CD4-positive, alpha-beta T cell treated with Interferon gamma for 1 hour (primary cell): ENCODE measurements at places on chromosomes 16 and 17.

DNA sequence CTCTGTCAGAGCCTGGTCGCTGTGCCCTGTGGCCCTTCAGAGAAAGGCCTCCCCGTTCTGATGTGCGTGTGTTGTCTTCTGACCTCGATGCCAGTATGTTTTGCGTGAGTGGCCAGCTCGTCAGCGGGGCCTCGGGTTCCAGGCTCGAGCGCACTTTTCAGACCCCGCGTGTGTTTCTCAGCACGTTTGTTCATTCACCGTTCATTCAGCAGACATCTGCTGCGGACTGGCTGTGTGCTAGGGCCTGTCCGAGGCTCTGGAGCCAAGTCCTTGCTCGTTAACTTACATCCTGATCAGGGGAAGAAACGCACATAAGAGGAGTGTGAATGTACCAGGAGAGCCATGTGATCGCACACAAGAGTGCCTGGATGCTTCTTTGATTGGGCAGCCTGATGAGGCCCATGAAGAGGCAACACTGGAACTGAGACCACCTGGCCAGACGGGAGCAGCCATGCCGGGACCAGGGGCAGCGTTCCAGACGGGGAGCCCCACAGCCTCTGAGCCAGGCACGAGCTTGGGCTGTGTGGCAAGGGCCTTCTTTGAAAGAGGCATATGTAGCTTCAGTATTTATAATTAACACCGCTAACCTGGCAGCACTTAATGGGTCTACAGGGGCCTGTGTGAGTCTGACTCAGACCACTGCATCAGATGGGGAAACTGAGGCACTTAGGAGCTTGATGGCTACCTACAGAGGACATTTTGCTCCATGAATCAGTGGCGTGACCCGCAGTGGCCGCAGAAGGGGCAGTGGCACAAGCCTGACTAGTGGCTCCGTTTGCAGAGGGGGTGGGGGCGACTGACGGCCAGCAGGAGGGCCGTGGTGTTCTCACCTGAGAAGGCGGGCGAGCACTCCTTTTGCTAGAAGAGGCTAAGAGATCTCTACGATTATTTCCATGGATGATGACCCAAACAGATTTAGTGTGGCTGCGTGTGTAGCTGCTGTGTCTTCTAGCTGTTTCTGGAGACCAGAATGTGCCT, 187.9 kb upstream of the CHMP6 start:
- no peak for DNase-seq

DNA sequence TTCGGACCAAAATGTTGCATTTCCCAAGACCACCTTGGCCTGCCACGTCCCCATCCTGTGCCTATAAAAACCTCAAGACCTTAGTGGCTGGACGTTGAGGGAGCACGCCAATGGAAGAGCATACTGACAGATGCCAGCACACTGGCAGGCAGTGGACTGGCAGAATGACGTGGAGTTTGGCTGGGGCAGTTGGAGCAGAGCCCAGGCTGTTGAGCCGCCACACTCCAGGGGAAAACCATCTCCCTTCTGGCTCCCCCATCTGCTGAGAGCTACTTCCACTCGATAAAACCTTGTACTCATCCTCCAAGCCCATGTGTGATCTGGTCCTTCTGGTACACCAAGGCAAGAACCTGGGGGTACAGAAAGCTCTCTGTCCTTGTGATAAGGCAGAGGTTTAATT, 494.1 kb downstream of the CDH11 start:
- no peak for DNase-seq

GRCh38 chr17:77444984-77445759, 304.4 kb downstream of the SEC14L1 start:
- DNase-seq = peak; percentile 87

DNA sequence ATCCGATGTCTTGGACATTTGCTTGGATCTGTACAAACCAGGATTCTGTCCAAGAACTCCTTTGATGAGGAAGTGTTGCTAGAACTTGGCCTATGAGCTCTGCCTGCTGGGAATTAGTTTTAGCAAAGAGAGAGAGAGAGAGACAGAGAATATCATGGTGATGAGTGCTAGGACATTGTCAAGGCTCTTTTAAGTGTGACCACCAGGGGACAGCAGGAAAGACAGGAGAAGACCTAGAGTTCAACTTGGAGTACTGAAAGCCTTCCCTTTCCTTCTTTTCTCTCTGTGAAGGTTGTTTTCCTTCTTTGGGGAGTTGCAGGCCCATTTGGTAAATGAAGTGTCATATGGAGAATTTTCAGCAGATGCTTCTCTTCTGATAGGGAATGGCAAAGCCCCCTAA, 389.2 kb upstream of the HSBP1 start:
- no peak for DNase-seq

- DNase-seq = no peak
Observed at GRCh38 chr16:74460542-74460941, 39.3 kb upstream of the CLEC18B start.

DNA sequence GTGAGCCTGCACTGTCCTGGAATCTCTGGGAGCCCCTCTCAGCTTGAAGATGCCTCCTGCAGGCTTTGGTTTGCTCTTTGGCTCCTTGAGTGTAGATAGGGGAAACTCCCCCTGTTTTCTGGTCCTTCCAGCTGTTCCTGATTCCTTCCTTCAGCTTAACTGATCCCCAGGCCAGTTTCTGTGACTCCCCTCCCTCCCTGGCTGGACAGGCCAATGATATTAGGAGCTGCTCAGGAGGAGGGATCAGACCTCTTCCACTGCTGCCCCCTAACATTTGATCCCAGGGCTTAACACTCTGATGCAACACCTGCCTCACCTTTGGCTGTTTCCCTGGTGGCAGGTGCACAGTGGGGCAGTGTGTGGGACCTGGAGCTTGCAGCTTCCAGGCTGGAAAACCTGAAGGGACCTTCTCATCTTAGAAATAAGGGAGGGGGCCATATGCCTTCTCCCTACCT, at the start of gene TAC4:
Gene TAC4, minus strand, starts transcription at position 51 of the 455 bp plus-strand sequence. CDS start 52 bp downstream, outside the sequence.
- no peak for DNase-seq

DNA sequence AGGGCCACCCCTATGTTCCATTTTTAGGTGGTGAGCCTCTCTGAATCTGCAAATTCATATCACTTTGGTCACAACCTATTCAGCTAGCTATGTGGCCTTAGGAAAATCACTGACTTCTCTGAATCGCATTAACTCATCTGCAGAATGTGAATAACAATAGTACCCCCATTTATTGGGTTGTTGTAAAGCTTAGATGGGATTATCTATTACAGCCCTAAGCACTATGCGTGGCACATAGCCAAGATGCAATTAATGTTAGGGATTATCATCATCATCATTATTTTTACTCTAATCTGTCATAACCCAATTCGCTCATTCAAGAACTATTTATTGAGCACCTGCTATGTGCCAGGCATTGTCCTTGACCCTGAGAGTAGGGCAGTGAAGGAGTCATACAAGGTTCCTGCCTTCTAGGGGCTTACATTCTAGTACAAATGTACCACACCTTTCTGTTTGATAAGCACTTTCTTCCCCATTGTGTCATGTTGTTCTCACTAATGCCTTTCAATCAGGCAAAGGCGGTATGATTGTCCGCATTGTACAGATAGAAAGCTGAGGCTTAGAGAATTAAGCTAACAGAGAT, 38.5 kb downstream of the CHD9 start:
- DNase-seq = no peak

DNA sequence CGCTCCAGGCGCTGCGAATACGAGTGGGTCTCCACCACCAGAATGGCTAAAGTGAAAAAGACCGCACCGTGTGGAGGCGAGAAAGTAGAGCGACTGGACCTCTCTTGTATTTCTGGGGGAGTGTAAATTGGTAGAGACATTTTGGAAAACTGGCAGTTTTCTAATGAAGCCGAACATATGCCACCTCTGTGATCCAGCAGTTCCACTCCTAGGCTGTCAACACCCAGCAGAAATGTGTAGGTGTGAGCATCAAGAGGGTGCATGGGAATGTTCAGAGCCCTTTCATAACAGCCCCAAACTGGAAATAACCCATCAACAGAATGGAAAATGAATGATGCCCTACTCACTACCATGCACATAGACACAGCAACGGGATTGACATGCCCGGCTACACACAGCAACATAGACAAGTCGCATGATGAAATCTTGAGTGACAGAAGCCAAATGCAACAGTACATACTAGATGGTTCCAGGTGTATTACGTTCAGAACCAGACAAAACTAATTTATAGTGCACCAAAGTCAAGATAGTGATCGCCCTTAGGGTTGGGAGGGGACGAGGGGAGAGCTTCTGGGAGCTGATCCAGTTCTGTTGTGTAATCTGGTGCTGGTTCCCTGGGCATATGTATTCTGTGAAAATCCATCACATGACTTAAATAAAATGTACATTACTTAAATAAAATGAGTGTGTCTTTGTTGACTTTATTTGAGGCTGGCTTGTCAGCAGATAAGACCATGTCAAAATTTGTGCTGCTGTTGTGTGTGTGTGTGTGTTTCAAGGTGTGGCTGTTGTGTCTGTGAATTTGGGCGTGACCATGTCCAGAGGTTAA, 877 bp upstream of the BCL7C start:
- no peak for DNase-seq

- DNase-seq = no peak
Observed at GRCh38 chr16:52552643-52553042, 5.7 kb upstream of the TOX3 start.

DNA sequence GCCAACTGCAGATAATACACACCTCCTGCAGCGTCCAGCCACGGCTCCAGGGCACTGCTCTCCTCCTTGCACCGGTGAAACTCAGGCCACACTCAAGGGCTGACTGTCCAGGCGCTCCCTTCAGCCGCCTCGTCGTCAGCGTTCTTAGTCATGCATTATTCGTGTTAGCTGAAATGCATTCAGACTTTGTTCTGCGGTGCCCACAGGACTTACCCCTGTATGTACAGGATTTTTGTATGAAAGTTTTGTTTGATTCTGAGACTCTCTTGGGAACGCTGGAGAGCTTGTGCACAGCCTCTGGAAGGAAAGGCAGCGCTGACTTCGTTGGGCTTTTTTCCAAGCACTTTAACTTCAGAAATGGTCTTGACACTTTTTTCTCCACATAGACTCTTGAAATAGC, 22.1 kb downstream of the CIBAR2 start:
- no peak for DNase-seq

GRCh38 chr17:15742051-15742795, 10.1 kb downstream of the TBC1D26 start:
- DNase-seq = no peak

GRCh38 chr17:4184811-4185210, 41.8 kb downstream of the CYB5D2 start:
- DNase-seq = no peak

GRCh38 chr16:86431540-86431939, 78.8 kb upstream of the FOXF1 start:
- DNase-seq = no peak

DNA sequence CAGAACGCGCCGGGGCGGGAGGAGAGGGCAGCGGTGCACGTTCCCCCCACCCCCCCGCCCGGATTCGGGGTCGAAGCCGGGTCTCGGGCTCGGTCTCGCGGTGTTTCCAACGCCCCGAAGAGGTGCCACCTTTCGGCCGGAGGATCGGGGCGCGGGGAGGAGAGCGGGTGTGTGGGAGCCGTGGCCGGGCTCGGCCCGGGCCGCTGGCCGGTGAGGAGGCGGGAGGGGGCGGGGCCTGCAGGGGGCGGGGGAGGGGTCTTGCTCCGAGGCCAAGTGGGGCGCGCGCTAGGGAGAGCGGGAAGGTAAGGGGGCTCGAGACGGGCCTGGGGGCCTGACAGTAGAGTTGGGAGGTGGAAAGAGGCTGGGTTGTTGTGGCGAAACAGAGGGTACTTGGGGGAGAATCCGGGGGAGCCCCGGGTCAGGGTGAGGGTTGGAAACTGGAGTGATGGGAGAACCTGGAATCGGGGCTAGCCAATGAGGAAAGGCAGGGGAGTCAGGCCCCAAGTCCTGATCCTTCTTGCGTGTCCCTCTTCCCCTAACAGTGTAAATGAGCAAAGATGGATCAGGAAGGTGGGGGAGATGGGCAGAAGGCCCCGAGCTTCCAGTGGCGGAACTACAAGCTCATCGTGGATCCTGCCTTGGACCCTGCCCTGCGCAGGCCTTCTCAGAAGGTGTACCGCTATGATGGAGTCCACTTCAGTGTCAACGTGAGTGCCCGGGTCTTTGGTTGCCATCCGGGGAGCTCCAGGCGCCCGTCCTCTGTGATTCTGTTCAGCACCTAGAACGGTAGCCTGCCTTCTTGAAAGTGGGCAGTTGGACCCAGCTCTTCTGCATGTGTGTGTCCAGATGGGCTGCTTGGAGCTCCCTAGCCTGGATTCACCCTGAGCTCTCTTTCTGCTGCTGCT, 873 bp downstream of the SETD1A start:
- DNase-seq = no peak

DNA sequence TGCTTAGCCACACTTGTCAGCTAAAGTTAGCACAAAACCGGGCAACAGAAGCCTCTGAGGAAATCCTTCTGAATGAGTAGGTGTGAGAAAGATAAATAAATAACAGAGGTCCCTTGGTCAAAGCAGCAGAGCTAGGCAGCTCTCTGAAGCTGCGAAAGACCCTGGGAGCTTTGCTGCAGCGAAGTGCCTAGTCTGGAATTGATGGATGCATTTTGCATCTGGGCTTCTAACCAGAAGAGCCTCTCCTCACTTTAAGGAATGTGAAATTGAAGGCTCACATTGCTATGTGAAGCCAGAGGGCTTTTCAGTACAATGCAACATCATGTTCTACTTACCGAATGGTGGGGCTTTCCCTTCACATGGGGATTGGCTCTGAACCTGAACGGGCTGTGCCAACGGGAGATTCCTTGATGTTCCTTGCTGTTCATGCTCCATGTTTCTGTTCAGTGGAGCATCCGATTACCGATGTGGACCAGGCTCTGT, 274.6 kb downstream of the HS3ST3B1 start:
- DNase-seq = no peak

DNA sequence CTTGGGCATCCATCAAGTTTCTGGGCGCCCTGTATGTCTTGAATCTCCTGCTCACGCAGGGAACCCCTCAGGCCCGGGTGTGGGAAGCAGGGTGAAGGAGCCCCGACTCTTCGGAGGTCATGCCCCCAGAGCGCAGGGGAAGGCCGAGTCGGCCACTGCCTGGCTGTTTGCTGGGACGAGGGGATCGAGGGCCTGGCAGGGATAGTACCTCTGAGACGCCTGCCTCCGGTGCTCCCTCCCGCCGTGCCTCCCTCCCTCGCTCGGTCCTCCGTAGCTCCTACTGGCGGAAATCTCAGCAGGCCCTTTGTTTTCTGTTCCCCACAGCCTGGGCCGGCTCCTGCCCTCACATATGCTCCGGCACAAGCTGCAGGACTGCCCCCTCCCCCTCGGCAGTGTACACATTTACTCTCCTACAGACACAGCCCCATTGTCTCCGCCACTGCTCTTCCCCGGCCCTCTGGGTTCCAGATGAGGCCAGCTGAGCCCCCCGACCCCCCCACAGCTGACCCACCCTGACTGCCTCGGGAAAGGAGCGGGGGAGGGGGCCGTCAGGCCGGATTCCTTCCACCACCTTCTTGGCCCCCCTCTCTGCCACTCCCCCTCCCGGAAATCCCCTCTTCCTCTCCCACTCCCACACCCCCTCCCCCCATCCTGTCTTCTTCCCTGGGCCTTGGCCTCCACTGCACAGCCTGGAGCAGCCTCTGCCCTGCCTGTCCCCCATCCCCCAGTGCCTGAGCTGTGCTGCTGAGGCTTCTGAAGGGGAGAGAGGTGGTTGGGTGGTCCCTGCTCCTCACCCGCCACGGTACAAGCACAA, 1.4 kb downstream of the TRAF4 start:
- DNase-seq = peak; percentile 34

GRCh38 chr17:59828478-59828760, 64.3 kb downstream of the TUBD1 start:
- no peak for DNase-seq
